ENCODE measurements at places on chromosomes 13 and 19.

DNA sequence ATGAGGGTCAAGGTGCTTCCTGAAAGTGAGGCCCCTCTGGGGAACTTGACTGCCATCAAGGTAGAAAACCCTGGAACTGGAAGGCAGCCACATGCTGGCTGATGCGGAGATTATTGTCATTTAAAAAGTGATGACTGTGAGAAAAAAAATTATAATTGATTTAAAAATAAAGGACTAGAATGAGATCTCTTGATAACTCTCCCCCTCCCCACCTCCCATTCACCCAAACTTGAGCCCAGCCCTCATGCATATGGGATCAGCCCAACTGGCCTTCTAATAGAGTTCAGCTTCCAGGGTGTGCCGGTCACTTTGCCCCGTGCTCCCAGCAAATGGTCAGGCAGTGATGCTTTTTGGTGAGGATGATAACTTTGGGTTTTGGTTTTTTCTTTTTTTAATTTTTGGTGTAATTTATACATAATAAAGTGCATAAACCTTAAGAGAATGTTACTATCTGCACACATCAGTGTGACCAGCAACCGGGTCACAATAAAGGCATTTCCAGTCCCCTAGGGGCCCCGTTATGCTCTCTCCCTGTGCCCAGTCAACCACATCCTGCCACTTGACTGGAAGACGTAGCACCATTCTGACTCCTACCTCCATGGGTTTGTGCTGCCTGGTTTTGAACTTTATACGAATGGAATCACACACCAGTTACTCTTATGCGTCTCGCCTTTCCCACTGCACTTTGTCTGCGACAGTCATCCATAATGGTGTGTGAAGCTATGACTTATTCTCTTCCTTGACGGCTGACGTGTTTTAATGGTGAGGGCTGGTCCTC is 187.9 kb downstream of the USP12 start:
- DNase-seq = no peak

GRCh38 chr19:40336601-40336900 is 11.6 kb downstream of the C19orf47 start:
- DNase-seq = no peak

DNA sequence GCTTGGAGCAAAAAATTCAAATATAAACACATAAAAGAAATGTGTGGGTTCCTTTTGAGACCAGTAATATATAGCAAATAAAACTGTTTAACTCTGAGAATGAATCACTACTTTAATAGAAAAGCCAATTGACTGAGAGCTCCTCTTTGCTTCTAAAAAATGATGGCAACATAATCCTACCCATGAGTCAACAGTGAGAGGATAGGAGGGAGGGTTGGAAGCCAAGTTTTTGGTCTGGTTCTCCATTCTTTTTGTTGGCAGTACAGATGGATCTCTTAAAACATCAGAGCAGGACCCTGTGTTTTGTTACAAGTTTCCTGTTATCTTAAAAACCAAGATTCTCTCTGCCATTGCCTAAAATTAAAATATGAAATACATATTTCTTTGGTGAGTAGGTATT is 50.0 kb upstream of the POSTN start:
- DNase-seq = no peak

- DNase-seq = no peak
Observed at GRCh38 chr13:30968846-30969245, 36.4 kb downstream of the TEX26 start.

- no peak for DNase-seq
Observed at GRCh38 chr13:109802936-109803335, 16.6 kb upstream of the IRS2 start.

GRCh38 chr13:113837560-113838355 is 26.1 kb downstream of the GAS6 start:
- peak; percentile 98 for DNase-seq

DNA sequence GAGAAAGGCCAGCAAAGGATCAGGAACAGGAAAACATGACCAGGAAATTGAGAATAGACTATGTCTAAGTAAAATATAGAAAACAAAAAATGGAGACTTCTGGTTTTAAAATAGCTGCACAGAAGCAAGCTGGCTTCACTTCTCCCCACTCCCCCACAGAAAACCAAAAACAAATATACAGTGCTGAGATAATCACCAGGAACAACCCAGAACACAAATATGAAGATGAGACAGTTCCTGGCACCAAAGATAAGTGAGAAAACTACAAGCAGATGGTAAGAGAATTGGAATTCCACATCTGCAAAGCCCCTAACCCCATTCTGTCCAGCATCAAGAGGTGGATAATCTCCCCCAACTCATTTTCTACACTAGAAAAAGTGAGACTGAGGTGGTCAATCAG is 397.7 kb downstream of the SUCLA2 start:
- no peak for DNase-seq

GRCh38 chr13:66222926-66223325 is 1007.2 kb downstream of the PCDH9 start:
- DNase-seq = no peak

GRCh38 chr19:32532233-32532632 is 48.8 kb upstream of the PDCD5 start:
- no peak for DNase-seq

GRCh38 chr19:7328647-7329046 is 20.1 kb upstream of the ARHGEF18 start:
- DNase-seq = no peak

GRCh38 chr13:48424212-48424611 is 11.3 kb upstream of the LPAR6 start:
- no peak for DNase-seq

DNA sequence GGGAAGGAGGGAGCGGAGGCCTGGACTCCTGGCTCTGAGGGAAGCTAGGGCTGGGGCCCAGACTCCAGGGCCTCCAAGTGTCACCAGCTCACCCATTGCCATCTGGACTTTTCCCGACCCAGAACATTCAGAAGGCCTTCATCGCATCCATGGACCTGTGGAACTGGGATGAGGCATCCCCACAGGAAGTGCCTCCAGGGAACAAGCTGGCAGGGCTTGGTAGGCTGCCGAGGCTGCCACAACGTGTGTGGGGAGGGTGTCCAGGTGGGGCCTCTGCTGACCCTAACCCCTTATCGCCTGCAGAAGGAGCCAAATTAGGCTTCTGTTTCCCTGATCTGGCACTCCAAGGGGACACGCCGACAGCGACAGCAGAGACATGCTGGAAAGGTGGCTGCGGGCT is 767 bp downstream of the ETV2 start:
- DNase-seq = no peak

DNA sequence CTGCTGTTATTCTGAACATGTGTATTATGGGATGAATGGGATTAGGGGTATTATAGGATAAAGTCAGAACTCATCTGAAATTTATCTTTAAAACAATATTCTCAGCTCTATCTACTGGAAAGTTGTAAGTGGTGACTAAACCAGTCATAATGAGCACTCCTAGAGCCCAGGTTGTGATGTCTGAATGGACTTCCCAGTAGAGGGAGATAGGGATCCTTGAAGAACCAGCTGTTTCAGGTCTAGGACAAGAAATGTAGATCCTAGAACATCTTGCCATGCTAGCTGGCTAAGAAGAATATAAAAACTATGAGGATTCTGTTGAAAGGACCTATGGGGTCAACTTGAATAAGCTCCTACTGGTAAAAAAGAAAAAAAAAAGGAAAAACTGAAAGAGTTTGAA is 310.8 kb downstream of the SLC7A1 start:
- DNase-seq = no peak

- peak; percentile 82 for DNase-seq
Observed at GRCh38 chr13:52845334-52845761, 3.1 kb downstream of the PCDH8 start.

GRCh38 chr19:45574526-45574925 is 10.1 kb downstream of the OPA3 start:
- no peak for DNase-seq

DNA sequence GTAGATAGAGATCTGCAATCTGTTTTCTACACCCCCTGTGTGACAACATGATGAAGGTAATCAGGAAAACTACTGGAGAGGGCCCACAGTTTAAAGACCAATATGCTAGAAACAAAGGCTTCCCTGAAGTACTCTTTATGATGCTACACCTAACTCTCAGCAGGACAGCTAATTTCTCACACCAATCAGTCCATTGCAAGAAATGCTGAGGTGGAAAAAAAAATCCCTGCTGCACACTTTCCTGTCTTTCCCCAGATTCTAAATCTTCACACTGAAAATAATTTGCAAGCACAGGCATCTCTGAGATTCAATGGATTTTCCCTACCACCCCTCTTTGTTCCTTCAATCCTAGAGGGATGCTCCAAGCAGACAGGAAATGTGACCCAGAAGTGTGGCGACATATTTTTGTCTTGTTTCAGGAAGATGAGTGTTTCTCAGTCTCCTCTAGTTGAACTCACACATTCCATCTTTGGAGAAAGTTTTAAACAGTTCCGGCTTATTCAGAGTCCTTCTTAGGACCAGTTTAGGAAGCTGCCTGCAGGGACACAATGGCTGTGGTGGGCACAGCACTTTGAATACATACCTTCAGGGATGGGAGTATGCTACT is 671.6 kb downstream of the DIAPH3 start:
- DNase-seq = no peak

GRCh38 chr13:102569488-102569887 is 27.3 kb upstream of the TPP2 start:
- DNase-seq = no peak

- DNase-seq = no peak
Observed at GRCh38 chr19:47750752-47751151, 5.4 kb downstream of the NOP53 start.

DNA sequence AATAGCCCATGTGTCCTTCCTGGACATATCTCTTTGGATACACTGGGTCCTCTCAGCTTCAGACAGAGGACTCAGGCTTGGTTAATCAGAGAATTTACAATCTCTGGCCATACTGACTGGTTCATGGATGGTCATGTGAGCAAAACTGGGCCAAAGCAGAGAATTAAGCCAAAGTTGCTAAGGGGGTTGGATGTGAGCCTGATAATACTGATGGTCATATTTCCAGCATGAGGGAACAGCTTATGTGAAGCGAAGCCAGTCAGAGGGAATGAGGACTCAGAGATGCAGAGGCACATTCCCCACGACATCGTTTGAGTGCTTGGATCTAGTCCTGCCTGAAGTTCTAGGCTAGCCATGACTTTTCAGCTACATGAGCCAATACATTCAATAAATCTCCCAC is 22.0 kb upstream of the LRRC4B start:
- no peak for DNase-seq

DNA sequence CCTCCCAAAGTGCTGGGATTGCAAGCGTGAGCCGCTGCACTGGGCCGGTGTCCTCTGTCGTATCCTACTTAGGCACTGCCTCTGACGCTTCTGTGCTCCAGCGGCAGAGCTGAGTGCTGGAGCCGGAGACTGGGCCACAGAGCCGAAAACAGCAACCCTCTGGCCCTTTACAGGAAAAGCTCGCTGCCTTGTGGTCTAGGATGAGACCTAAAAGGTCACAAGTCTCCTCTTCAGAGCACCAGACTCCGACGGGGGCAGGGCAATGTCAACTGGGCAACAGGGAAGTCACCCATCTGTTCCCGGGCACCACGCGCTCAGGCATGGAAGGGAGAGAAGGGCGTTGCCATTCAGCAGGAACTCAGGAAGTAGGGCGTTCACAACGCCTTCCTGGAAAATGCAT is 91.7 kb downstream of the GADD45B start:
- peak; percentile 54 for DNase-seq

GRCh38 chr19:1507763-1508506 is 4.9 kb downstream of the ADAMTSL5 start:
- DNase-seq = peak; percentile 97

GRCh38 chr13:44223770-44224444 is 149.7 kb upstream of the SERP2 start:
- no peak for DNase-seq

DNA sequence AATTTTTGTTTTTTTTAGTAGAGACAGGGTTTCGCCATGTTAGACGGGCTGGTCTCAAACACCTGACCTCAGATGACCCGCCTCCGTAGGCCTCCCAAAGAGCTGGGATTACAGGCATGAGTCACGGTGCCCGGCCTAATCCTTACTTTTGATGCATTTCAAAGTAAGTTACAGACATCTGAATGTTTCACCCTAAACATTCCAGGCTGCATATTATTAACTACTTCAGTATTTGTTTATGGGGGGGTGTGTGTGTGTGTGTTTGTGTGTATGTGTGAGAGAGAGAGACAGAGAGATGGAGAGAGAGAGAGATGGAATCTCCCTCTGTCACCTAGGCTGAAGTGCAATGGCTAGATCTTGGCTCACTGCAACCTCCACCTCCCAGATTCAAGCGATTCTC is 13.1 kb downstream of the SULT2B1 start:
- no peak for DNase-seq

DNA sequence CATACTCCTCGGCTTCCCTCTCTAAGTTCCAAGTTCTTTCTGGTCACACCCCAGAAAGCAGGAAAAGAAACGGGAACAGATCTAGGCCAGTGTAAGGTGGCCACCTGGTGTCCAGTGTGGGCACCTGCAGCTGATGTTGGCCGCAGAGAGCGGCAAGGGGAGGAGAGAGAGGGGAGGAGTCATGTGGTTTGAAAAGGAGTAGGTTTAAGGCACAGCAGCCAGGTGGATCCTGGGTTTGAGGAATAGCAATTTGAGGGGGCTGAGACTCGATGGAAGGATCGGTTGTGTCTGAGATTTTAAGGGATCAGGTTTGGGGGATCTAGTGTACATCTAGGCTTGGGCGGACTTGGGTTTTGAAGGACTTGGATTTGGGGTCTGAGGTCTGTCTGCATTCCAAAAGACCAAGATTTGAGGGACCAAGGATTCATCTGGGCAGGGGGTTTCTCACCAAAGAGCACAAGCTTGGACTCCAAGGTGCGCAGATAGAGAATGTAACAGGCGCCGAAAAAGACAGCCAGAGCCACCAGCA is 1.2 kb downstream of the RABAC1 start:
- DNase-seq = peak; percentile 94

DNA sequence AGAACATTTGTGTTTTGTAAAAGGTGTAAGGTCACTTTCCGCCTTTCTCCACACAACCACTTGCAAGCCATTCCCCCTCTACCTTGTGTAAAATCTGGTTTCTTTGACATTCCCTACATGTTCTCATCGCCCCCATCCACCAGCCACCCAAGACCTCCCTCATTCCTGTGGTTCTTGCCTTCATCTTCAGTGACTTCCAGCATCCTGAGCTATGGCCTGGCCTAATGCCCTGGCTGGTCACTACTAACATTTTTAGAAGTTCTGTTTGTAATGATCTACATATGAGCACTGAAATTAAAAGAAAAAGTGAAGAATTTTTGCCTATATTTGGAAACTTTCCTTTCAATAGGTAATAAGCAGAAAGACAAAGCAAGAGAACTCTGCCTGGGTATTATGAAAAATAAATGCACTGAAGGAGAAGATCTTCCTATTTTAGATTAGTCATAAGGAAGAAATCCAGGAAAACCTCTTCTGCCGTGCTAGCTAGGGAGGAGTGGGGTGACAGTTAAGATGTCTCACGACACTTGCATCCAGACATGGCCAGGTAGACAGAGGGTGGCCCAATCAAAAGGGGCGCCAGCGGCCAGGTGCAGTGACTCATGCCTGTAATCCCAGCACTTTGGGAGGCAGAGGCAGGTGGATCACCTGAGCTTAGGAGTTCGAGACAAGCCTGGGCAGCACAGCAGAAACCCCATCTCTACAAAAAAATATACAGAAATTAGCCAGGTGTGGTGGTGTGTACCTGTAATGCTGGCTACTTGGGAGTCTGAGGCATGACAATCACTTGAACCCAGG is 28.1 kb upstream of the MPHOSPH8 start:
- no peak for DNase-seq
